Tongue (tissue), 3 donors: ENCODE measurements at places on chromosomes 5 and 9. TPM values are rescaled to one million over a fixed set of nuclear protein-coding genes. Genes with fewer than 3 reads are reported as not detected.

The CBY3 gene
- not detected for total RNA-seq

The HAND1 gene
- not detected for total RNA-seq

The PCDHGB2 gene
- 4.2 TPM for total RNA-seq

The NR6A1 gene
- 1.0 TPM for total RNA-seq

The OR13C9 gene
- total RNA-seq = 0.41 TPM

The SLC45A2 gene
- not detected for total RNA-seq

The MEIKIN gene
- 3.9 TPM for total RNA-seq

The TRIM36 gene
- total RNA-seq = 1.8 TPM

The FBP1 gene
- 4.4 TPM for total RNA-seq

The LMX1B gene
- not detected for total RNA-seq

The PCSK5 gene
- 35.1 TPM for total RNA-seq

The C8G gene
- 1.4 TPM for total RNA-seq

- DNase-seq = peak; percentile 81
These were observed 205.6 kb downstream of the GADD45G start for GRCh38 chr9:89810431-89810830.

DNA sequence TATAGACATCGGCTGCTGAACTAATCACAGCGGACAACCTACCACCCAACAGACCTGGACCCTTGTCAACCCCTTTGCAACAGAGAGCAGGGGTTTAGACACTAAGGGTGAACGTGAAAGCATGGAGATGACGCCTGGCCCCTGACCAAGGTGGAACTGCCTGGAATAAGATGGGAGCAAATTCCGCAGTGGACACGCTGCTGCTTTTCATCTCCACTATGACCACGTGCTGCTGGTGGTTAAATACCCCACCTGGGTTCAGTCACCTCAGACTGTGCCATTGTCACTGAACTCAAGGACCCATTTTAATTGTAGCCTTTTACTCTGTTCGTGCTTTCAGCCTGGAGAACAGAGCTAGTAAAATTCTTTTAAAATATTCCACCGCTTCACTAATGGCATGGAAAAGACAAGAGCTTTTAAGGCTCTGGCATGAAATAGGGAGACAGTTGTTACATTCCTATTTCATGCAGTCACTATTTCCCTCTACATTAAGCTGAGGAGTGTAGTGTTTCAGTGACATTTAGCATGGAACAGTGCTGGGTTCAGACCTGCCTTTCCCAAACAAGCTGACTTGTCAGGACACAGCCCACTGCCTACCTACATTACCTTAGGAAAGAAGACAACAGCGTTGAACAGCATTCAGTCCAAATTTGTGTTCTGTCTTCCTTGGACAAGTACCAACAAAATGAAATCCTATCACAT is 96.8 kb downstream of the ANKRD18B start:
- DNase-seq = peak; percentile 81

GRCh38 chr9:2622461-2623287 is 1.1 kb downstream of the VLDLR start:
- DNase-seq = peak; percentile 67

GRCh38 chr9:89750117-89750791 is 145.4 kb downstream of the GADD45G start:
- DNase-seq = peak; percentile 95

- DNase-seq = peak; percentile 7
These were observed 408.9 kb upstream of the RGMB start for GRCh38 chr5:98364549-98364948.

GRCh38 chr9:99748676-99749075 is 73.0 kb upstream of the NR4A3 start:
- DNase-seq = no peak

GRCh38 chr9:106869028-106869427 is 6.1 kb downstream of the ZNF462 start:
- DNase-seq = no peak

- DNase-seq = no peak
These were observed 1.3 kb upstream of the ITGA2 start for GRCh38 chr5:52987711-52988331.

DNA sequence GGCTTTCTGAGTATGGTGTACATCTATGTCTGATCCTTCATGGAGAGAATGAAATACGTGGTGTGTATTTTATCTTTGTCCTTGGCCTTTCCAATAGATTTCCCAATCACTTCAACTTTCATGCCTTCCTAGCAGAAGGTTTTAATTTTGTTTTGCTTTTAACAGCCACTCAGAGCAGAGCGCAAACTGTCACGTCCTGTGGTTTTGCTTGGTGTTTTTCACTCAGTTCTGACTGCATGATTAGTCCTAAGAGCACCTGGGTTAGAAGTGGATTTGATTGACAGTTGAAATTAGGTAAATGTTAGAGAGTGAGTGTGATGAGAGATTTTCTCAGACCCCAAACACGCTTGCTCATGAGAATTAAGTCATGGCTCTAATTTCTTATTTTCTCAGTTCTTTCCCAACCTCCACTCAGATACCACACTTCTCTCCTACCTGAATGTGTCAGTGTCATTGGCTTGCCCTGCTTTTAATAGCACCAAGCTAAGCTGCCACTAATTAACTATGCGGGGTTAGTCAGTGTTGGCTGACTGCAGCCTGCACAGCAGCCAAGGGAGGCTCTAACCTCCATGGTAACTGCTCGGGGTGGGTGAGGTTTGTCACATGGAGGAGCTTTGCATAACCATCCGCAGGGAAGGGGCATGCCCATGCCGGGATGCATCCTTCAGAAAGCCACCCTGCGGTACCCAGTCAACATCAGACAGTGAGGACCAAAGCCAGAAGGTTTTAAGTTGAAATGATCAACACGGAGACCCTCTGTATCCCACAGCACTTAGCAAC is 173.4 kb downstream of the NR3C1 start:
- DNase-seq = no peak

DNA sequence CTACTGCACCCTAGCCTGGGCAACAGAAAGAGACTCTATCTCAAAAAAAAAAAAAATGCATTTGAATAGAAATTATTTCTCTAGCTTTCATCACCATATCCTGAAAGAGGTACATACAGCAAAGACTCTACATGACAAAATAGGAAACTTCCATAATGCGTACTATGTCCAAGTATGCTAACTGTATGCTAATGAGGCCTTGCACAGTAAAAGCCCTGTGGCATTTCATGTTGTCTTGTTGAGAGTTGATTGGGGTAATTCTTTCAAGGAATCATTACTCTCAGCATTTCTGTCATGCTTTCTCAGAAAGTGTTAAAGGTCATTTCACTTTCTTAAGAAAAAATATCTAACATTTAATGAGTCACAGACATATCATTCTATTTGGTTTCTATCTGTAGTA is 393.4 kb downstream of the CTNND2 start:
- DNase-seq = no peak

- no peak for DNase-seq
These were observed 29.5 kb upstream of the FOXI1 start for GRCh38 chr5:170076211-170076610.

GRCh38 chr9:69985971-69986370 is 57.7 kb upstream of the MAMDC2 start:
- DNase-seq = no peak

DNA sequence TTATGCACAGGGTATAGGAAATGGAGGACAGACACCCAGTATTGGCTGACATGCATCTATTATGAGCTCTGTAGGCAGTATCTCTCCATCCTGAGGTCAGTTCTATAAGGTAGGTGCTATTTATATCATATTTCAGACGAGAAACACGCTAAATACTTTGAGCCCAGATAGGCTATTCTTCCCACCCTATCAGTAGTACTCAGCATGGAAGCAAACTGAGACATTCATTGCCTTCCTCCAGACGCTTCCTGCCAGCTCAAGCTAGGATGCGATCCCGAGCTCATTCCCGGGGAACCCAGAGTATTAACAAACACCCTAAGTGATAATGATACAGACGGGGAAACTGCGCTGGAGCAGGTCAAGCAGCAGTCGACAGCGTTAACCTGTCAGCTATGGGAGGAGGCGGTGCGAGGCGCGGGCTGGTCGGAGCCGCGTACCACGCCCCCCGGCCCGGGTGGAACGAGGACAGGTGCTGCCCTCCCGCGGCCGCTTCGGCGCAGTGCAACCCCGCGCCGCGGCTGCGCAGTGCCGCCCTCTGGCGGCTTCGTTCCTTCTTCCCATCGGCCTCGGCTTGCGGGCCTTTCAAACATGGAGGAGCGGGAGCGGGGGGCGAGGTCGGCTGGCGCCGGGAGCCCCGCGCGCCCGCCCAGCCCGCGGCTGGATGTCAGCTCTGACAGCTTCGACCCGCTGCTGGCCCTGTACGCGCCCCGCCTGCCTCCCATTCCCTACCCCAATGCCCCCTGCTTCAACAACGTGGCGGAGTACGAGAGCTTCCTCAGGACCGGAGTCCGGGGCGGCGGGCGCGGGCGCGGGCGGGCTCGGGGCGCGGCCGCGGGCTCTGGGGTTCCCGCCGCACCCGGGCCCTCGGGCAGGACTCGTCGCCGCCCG is at the start of gene LSM11:
TSS of gene LSM11 (plus strand) at position 550 of the 888 bp plus-strand sequence. CDS start at position 589, 39 bp downstream.
- peak; percentile 93 for DNase-seq

GRCh38 chr5:55929020-55929799 is 65.6 kb downstream of the IL6ST start:
- DNase-seq = no peak

DNA sequence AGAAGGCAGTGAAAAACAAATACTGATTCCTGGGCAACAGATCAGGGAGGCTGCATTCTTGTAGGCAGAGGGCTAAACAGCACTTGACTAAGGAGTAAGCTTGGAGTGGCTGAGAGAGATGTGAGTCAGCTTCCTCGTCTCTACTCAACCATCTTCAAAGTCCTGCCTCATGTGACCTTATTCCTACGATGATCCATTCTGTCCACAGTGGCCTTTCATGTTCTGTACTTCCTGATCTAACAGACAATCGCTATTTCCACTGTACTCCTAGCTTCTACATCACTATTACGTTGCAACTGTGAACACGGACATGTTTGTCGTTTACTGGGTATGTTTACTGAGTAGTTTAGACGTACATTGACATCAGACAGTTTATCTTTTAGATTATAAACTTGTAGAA is 365.4 kb downstream of the ARL15 start:
- DNase-seq = no peak

- DNase-seq = no peak
These were observed 37.7 kb upstream of the PDCL start for GRCh38 chr9:122866079-122866478.

DNA sequence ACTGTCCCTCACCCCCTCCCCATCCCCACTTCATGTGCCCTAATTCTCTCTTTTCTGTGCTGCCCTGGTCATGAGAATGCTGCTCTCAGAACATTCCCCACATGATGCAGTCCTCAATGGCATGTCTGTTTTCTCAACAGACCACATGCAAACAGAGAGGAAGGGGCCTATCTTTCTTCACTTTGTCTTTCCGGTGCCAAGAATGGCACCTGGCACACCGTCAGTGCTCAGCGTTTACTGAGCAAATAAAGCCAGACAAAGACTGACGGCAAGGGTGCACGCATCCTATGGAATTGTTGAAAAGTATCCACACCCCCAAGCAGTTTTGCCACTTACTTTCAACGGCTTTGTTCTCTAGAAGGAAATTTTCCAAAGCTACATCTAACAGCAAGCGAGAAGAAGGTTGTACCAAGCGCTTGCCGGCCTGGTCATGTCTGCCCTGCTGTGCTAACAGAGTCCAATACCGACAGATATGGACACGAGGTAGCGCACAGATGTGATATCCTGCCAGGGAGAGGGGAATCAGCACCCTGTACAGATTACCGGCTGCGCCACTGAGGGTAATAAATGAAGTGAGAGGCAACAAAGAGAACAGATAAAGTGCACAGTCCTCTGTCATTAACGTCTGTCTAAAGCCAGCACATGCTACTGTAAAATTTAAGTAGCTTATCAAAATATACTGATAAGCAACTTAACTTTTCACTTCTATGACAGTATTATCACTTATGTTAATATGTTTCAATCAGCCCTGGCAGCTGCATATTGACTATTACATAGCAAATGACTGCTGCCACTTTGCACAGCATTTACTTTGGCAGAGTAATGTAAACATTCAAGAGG is 251.7 kb downstream of the DENND1A start:
- DNase-seq = peak; percentile 37

- DNase-seq = peak; percentile 59
These were observed 80.5 kb upstream of the EPB41L4B start for GRCh38 chr9:109401169-109401989.

GRCh38 chr5:153885141-153885540 is 153.6 kb downstream of the FAM114A2 start:
- DNase-seq = no peak

DNA sequence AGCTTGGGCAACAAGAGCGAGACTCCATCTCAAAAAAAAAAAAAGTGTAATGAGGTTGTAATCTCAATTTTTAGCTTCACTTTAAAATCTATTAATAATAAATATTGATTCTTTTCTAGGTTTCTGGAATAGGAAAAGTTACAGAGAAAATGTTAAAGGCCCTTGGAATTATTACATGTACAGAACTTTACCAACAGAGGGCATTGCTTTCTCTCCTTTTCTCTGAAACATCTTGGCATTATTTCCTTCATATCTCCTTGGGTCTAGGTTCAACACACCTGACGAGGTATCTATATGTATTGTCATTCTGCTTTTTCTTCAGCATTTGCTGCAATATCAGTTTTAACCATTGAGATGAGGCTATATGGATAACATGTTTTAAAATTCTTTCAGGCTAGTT is 26.6 kb upstream of the ANKDD1B start:
- no peak for DNase-seq

GRCh38 chr9:75531588-75531987 is 358.9 kb upstream of the PCSK5 start:
- no peak for DNase-seq

- DNase-seq = no peak
These were observed 45.8 kb downstream of the ARHGEF37 start for GRCh38 chr5:149627070-149627469.

DNA sequence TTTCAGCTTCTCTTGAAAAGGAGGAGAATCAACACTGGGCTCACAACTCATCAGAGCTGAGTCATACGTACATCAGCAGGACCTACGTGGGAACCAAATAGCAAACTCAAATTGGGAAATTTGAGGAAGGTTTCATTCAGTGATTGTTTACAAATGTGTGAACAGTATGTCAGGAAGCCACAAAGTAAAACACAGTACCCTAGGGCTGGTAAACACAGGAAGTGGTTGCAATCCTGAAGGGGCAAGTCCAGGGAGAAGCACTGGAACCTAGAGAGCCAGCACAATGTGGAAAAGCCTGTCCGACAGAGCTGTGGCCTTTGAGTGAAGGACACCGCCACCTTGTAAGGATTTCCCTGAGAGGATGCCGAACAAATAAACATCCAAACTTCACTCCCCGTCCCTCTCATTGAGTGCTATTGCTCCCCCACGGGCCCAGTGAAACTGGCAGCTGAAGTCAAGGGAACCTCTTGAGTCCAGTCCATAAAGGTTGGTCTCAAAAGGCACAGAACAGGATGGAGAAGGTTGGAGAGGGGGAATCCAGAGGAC is 26.7 kb upstream of the RICTOR start:
- DNase-seq = no peak

DNA sequence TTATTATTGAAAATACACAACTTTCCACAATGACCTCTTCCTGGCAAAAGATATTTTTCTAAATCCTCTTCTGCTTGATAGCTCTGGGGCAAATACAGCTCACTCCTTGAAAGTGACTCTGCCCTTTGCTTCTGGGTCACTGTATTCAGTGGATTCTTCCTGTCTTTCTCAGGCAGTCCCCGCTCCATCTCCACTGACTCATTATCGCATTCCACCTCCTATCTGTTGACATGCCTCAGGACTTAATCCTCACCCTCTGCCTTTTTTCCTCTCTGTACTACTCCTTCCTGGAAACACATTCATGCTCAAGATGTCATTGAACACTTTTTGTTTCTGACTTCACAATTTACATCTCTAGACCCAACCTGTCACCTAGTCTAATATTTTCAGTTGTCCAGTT is 8.4 kb upstream of the RGS7BP start:
- DNase-seq = no peak
